ENCODE measurements at places on chromosomes 1 and 21. TPM values are rescaled to one million over a fixed set of nuclear protein-coding genes. Genes with fewer than 3 reads are reported as not detected.

The KLHL21 gene
- total RNA-seq, result 23.3 TPM

The UBXN10 gene
- 0.27 TPM for total RNA-seq

DNA sequence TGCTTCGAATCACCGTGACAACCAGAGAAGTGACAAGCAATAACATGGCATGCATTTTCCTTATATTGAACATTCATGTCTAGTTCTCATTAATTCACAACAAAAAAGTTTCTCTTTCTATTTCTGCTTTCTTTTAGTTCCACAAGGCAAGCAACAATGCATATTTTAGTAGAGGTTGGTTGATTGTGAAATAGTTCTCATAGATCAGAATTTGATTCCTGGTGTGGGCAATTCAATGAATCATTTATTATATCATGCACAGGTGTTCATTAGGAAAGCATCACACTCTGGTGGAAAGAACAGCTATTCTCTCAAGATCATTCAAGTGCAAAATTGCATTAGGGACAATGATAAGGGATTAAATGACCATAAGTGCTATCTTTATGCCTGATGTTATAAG is 980.9 kb downstream of the BRINP3 start:
- no peak for DNase-seq

The TRIM45 gene
- 0.17 TPM for total RNA-seq

DNA sequence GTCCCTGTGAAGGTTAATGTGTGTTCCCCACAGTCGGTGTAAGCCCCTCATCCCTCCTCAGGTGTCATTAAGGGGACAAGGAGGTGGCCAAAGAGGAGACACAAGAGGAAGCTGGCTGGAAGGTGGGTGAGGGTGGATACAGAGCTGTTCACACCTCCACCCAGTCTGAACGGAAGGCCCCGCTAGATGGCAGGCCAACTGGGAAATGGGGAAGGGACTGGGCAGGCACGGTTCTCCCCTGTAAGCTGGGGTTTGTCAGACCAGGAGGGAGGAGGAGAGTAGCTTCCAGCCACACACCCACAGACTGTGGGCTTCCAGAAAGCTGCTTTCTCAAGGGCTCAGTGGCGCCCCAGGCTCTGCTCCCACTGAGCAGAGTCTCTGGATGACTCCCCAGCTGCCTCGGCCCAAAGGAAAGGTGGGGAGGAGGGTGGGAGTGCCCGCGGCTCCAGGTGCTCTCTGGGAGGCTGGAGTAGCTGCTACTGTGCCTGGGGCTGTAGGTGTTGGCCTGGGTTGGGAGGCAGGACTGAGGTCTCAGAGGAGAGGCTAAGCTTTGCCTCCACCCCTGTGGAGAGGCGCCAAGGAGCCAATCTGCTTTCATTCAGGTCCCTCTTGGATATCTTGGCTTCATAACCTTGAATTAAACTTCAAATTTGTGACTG is 41.2 kb downstream of the PCP4 start:
- DNase-seq, result no peak

The OR10Z1 gene
- total RNA-seq, result not detected

The PDE4B gene
- 23.4 TPM for total RNA-seq

GRCh38 chr21:46051379-46051770 is 46.5 kb upstream of the COL6A2 start:
- DNase-seq, result no peak

DNA sequence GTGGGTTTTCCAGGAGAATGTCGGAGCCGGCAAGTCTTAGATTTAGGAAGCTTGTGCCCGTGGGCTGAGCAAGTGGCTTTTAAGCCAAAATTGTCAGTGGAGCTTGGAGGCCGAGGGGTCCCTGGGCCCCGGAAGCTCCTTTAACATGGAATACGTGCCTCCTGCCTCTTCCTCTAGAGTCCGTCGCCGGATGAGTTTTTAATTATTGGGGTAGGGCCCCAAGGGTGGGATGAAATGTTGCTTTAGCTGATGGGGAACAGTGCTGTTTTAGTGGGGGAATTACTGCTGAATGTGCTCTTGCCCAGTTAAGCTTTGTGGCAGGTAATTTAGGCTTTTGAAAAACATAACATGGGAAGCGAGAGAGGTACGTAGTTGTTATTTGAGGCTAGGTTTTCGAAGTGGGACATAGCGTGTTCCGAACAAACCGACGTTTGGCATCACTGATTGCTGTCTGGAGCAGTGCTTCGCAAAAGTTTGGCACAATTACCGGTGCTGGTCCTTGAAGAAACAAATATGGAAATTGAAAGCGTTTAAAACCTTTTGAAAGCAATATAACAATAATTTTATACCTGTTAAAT is 786 bp downstream of the RPL5 start:
- no peak for DNase-seq

DNA sequence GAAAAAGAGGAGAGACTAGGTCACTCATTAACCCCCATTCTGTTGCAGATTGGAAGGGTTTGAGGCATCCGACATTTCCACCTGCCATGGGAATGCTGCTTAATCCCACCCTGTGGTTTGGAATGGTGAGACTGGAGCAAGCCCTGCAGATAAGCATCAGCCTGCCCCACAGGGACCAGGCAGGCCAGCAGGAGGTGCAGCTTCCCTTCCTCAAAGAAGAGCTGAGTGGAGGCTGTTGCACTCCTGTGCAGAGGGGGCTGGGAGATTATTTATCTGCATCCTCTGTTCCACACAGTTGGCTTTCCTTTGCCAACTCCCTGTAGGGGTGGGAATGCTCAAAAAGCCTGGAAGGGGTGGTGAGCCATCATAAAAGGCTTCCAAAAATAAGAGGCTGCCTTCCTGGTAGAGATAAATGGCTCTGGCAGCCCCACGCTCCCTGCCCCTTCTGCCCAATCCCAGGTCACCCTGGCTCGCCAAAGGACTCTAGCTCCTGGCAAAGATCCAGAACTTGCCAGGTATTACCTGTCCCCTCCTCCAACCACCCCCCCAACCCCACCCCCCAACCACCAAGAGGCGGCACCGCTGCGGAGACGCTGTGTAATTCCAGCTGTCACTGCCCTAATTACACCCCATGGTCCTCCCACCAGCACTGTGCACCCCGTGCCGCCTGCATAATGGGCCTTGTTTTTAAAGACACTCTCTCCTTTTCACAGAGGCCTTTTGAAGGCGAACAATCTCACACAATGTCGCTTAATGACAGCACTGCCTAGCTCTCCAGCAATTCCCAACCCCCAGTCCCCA is 83.0 kb upstream of the ZC3H12A start:
- no peak for DNase-seq

- no peak for DNase-seq
Observed at GRCh38 chr1:160773093-160773492, 22.9 kb upstream of the LY9 start.

- no peak for DNase-seq
Observed at GRCh38 chr1:228911225-228912210, 176.2 kb downstream of the RHOU start.

DNA sequence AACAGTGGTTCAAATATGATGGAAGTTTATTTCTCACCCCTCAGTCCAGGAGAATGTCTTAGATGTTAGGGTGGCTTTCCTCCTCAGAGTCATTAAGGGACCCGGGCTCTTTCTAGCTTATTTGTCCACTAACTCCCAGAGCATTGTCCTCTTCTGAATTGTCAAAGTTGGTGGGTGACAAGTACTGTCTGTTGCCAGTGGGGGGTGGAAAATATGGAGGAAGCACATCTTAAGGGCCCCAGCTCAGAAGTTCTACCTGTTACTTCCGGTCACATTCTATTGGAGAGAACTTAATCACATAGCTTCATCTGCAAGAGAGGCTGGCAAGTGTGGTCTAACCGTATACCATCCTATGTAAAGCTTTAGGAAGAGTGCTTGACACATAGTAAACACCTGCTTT is 7.1 kb downstream of the CLIC4 start:
- DNase-seq, result no peak

- DNase-seq, result no peak
Observed at GRCh38 chr1:39681999-39682398, 9.2 kb downstream of the HPCAL4 start.

DNA sequence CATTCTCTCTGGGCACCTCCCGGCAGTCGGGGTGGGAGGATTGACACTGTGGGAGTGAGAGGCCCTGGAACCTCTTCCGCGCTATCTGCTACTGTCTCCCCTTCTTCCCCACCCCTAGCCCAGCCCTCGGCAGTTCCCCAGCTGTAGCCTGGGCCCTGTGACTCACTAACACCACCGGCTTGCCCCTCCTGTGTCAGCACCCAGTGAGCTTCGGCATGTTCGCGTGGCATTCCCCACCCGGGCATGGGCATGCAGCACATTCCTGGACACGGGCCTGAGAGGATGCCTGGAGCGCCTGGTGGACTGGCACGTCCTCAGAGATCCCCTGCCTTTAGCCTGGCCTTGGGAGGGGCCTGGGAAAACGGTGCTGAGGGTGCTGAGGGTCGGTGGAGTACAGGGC is 1.3 kb downstream of the CDK18 start:
- no peak for DNase-seq

DNA sequence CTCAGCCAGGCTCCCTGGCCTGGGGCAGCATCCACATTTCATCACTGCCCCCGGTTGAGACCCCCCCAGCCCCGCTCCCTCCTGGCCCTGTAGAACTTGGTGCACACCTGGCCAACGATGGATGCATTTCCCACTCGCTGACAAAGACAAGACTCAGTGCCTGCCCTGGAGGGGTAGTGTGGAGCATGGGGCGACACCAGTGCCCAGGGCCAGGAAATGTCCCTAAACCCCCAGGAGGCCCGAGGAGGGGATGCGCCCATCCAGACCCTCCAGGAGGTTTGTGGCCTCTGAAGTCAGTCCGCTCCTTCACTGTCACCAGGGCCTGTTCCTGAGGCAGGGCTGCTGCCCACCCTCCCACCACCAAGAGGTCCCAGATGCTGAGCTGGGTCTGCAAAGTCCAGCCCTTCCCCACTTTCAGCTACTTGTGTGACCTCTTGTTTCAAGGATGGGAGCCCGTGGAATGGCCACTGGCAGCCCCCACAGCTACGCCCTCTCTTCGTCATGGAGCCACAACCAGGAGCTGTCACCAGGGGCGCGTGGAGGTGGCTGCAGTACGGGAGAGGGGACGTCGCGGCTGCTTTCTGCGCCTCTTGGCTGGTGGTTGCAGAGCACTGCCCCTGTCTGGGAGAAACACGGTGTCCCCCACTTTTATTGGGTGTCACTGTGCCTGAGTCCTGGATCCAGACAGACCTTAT is 35.7 kb downstream of the AJAP1 start:
- no peak for DNase-seq

Data from activated naive CD4-positive, alpha-beta T cell treated with anti-CD3 and anti-CD28 coated beads for 36 hours (primary cell).